Activated naive CD8-positive, alpha-beta T cell treated with anti-CD3 and anti-CD28 coated beads, Interleukin-2, amount 10 ng/mL, durations not matched to agents 7 days and 5 days (primary cell): ENCODE measurements at places on chromosomes 4 and X. TPM values are rescaled to one million over a fixed set of nuclear protein-coding genes. Genes with fewer than 3 reads are reported as not detected.

- no peak for DNase-seq
- no peaks in the 10 kb centered on the region for H3K27me3 ChIP-seq
- peaks cover 8% of the 10 kb centered on the region for H3K36me3 ChIP-seq
- peak overlapping the region; percentile 58 for H3K4me3 ChIP-seq
- H3K27ac ChIP-seq, result peak overlapping the region; percentile 65
Measured at GRCh38 chrX:79133904-79134303, 10.6 kb upstream of the GPR174 start.

DNA sequence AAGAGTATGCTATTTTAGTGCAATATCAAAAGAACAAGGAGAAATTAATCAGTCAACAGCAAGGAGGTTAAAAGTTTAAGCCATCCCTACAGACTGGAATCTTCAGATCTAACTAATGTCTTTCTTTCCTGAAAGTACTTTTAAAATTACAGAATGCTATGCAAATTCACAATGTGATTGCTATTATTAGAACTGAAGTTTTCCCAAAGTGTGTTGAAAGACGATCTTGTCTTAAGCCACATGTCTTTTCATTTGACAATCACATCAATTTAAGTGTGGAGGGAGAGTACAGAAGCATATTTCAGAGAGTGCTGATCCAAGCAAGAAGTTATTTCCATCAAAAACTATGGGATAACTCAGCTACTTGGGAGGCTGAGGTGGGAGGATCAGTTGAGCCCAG is 64.7 kb upstream of the TNIP3 start:
- H3K27ac ChIP-seq, result no peak overlapping the region
- H3K4me3 ChIP-seq, result no peak overlapping the region
- peaks cover 16% of the 10 kb centered on the region for H3K4me1 ChIP-seq
- H3K36me3 ChIP-seq, result peaks cover 2% of the 10 kb centered on the region

DNA sequence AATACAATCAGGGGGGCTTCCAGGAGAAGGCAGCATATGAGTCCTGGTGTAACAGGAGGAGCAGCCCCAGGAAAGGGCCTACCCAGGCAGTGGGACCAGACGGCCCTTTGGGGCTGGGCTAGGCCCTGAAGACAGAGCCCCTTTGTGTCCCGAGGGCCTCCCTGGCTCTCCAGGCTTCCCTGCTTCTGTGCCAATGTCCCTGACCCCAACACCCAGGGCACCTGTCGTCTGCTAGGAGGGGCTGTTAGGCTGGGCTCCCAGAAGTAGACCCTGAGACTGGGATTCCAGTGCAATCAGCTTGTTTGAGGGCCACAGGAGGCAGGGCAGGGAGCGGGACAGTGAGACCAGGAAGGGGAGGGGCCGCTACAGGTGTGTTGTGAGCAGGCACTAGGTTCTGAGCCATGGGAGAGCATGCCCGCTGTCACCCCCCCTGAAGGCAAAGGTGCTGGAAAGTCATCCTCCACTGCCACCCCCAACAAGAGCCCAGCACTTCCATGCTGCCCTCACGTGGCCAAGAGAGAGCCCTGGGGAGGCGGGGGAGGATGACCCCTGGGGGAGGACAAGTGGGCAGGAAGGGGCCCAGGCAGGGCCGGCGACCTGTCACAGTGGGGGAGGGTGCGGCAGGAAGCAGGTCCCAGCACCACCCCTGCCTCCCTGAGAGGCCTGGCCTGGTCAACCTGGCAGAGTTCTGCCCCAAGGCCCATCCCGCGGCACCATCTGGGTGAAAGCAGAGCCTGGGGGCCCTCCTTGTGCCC is 64.8 kb downstream of the ADRA2C start:
- DNase-seq, result no peak
- H3K27me3 ChIP-seq, result peaks cover 11% of the 10 kb centered on the region
- no peak overlapping the region for H3K4me3 ChIP-seq

- peaks cover 22% of the 10 kb centered on the region for H3K36me3 ChIP-seq
- H3K27ac ChIP-seq, result peak overlapping the region; percentile 28
- no peak for DNase-seq
- H3K4me1 ChIP-seq, result peaks cover 24% of the 10 kb centered on the region
- H3K4me3 ChIP-seq, result peak overlapping the region; percentile 64
Measured at GRCh38 chr4:1329408-1330371, 17.3 kb upstream of the UVSSA start.

FMR1NB gene
- not detected for total RNA-seq

SULT1E1 gene
- not detected for total RNA-seq
